ENCODE measurements at places on chromosomes 6 and 20.

DNA sequence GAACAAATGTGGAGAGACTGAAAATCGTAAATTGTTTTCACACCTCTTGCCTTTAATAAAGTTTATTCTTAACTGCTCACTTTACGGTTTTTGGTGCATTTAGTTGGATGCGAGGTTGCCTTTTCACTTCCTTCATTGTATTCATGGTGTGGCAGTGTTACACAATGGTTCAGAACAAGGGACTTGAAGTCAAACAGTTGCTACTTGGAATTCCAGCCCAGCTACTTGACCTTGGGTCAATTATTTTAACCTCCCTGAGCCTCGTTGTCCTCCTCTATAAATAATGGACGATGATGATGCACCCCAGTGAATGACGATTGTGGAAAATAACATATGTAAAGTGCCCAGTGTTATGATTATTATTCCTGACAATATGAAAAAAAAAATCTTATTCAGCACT lies 72.3 kb downstream of the CARMIL1 start:
- no peak for DNase-seq

- DNase-seq: no peak
These were observed 24.1 kb downstream of the ALDH8A1 start for GRCh38 chr6:134925800-134926199.

DNA sequence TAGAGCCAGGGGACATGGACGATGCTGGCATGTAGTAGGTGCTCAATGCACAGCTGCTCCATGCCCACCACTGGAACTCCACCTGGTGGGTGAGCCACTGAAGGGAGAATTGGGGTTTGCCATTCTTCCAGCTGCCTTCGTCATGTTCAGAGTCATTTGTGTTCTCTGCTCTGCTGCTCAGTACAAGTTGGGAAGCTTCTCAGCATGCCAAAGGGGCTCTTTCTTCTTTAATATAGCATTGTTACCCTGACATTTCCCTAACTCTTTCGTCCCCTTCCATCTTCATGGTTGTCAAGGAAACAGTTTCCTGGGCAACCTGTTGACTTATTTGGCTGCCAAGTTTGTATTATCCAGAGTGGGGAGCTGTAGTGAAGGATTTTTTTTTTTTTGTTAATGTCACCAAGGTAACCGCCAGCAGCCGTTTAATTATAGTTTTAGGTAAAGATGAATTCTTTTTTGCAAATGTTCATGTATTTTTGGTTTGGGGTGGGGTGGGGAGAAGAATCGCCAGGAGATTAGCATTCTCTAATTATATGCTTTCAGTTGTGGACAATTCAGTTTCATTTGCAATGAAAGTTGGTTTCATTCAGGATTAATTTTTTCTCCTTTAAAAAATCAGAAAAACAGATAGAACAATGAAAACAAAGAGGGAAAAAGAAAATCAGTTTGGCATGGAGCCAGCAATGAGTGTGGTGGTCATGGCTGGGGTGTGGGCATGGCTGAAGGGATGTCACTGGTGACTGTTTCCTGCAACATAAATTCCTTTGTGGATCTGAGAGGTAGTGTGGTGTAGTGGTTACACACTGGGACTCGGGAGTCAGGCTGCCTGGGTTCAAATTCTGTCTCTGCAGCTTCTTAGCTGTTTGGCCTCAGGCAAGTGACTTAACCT lies 73.0 kb upstream of the KCNG1 start:
- no peak for DNase-seq

GRCh38 chr20:14331646-14332045 lies 5.8 kb downstream of the FLRT3 start:
- no peak for DNase-seq

DNA sequence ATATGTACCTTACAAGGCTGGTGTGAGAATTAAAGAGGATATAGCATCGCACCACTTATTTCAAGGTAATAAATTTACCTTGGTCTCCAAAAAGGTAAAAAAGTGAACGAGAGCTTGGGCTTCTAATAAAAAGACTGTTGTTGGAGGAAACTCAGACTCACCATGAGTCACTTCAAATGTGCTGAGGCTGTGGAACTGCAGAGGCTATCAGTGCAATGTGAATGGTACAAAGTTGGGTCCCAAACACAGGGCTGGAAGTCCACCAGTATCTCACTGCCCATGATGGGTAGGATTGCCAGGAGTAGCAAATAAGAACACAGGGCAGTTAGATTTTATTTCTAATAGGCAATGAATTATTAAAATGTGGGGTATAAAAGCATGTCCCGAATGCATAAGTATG lies 200.6 kb downstream of the MAFB start:
- DNase-seq: no peak

DNA sequence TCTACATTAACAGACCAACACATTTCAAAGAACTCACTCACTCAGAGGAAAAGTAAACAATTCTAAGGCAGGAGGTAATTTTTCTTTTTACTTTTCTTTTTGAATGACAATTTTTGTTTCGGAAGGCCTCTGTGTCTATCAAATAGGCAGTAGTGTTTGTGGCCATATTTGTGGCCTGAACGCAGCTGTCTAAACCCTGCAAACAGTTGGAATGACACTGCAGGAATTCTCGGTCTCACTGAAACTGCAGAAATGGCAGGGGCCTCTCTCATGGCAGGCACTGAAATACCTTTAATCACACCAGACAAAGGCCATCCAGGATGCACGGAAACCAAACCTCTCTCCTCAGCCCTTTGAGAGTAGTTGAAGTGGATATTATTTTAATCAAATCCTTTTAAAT lies 30.4 kb downstream of the FYN start:
- DNase-seq: no peak

- DNase-seq: peak; percentile 84
These were observed 19.9 kb downstream of the ZKSCAN8 start for GRCh38 chr6:28161410-28162079.

- DNase-seq: no peak
These were observed 381 bp upstream of the BICRAL start for GRCh38 chr6:42781546-42781795.

DNA sequence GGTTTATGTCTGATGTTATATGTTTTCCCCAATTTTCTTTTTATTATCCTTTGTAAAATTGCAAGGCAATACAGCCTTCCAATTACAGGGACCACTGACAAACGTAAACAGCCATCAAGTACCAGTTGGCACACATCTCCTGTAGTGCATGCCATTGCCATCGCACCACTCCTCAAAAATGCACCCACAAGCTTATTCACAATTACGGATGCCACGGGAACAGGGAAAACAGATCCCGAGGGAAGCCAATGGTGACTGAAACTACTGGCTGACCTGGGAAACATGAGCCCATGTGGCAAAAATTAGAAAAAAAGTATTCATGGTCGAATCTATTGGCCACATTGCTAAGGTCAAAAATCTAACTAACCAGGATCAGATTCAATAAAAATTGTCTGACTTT lies 395.2 kb downstream of the PAX1 start:
- no peak for DNase-seq

DNA sequence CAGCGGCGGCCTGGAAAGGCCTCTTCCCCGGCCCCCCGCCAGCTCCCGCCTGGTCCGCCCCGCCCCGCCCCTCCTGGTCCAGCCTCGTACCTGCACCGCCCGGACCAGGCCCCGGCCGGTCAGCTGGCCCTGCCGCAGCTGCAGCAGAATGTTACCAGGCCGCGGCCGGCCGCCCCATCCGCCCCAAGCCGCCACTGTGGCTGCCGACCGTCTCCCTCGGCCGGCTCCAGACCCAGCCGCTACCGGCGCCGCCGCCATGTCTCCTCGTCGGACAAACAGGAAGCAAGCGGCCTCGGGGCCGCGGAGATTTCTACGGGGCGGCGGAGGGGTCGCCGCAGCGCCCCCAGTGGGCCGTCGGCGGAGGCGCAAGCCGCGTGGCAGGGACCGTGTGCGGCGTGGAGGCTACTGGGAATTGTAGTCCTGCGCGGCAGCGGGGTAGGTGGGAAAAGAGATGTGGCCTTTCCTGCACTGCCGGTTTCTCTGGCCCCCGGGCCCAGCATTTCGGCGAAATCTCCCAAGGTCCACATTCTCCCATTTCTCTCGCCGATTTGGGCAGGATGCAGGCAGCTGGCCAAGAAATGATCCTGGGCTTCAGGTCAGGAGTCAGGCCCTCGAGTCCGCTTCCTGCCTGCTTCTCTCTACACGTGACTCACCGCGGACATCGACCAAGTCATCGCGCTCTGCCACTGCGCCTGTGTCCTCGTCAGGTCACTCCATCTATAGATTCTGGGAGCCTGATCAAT lies at the start of gene TRPC4AP:
Gene TRPC4AP, minus strand, starts transcription at position 284 of the 743 bp plus-strand sequence. Its CDS starts 26 bp downstream, at position 258.
- peak; percentile 93 for DNase-seq

DNA sequence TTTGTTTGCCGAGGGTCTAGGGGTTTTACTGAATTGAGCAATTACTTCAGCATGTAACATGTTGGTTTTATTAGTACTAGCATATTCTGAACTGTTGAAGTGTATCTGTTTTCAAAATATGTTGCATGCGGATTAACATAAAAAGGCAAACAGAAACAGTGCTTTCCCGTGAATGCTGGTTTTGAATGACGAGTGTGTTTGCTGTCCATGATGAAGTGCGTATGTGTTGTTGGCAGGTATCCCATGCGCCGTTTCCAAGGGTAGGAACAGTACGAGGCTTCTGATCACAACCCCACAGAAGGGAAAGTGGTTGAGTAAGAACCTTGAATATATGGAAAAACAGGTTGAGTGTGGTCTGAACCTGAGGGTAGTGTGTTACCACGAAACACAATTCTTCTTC lies 232.9 kb downstream of the SAMD5 start:
- no peak for DNase-seq

GRCh38 chr6:150194195-150194594 lies 51.4 kb downstream of the PPP1R14C start:
- no peak for DNase-seq

- no peak for DNase-seq
These were observed 12.4 kb upstream of the MYT1 start for GRCh38 chr20:64151633-64152530.

DNA sequence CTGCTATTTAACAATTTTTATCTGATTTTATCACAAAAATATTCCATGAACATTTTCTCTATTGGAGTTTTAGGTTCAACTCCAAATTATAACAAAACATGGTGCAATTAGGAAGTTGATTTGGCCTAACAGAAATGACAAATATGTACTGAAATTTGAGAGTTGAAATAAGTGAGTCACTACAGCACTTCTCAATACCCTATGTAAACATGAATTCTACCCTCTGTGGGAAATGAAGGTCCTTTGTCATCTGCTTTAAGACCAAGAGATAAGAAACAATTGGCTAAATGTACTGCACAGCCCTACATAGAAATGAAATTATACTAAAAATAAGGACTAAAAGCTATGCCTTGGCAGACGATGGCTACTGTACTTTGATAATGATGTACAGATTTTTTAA lies 86.2 kb upstream of the BEND6 start:
- DNase-seq: no peak

- DNase-seq: no peak
These were observed 57.4 kb upstream of the DUSP22 start for GRCh38 chr6:234706-235372.

- DNase-seq: no peak
These were observed 998 bp downstream of the BMP2 start for GRCh38 chr20:6768228-6769140.
